EH (cell line): ENCODE measurements at places on chromosomes 5 and 9.

GRCh38 chr9:14723301-14723700 is 768 bp upstream of the CER1 start:
- no peak for DNase-seq

- no peak for DNase-seq
Measured at GRCh38 chr9:117526674-117527073, 111.8 kb upstream of the ASTN2 start.

DNA sequence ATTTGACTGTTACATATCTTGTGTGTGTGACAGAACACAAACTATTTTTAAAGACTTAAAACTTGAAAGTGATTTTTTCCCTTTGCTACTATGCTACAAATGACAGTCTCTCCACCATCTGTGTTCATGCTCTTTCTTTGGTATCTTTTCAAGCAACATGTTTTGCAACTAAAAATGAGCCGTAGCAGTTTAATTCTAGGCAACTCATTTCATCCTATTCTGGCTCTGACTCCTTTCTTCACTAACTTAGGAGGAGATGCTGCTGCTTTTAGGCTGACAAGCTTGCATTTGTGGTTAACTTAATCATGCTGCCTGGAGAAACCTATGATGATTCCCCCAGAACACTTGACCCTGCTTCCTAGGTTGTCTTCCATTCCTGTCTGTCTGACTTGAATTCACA is 100.6 kb downstream of the HACD4 start:
- no peak for DNase-seq

DNA sequence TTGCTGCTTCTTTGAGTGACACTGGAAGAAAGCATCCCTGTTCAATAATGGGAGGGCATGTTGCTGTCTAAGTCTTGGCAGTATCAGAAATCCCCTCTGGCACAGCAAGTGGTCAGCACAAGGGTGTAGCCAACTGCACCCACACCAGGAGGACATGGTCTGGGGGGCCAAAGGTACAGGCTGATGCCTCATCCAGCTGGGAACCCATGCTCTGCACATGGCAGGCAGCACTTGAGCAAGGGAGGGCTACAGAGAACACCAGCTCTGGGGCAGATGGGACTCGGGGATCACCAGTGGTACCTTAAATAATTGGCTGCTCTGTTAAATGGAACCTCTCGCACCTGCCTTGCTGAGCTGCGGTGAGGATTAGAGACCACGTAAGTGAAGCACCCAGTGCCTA is 265.2 kb downstream of the SYK start:
- DNase-seq: no peak

GRCh38 chr5:11757661-11758060 is 146.6 kb downstream of the CTNND2 start:
- DNase-seq: no peak

DNA sequence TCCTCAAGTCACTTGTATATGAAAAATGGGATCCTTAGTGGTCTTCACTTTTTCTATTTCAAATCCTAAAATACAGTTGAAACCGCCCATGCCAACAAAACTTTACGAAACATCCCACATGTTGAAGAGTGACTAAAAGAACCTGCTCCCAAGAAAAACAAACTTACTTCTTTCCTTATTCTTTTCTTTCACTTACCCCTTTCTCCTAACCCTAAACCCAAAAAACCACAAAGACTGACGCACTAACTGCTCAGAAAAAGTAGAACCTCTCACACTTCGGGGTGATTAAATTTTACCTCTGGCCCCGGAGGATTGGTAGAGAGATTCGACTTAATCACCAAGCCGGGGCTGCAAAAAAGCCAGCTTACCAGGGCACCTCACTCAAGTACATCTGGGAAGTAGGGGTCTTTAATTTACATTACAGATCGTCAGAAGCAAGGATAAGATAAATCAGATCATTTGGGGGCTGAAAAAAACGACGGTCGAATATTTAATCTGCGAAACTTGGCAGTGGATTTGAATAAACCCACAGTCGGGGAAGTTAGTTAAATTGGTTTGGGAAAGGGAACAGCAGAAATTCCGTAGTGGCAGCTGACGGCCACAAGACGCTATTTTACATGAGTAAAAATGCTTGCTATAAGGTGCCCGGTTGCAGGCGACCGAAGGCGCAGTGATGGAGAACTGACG is 1.3 kb downstream of the CDO1 start:
- DNase-seq: peak; percentile 5

DNA sequence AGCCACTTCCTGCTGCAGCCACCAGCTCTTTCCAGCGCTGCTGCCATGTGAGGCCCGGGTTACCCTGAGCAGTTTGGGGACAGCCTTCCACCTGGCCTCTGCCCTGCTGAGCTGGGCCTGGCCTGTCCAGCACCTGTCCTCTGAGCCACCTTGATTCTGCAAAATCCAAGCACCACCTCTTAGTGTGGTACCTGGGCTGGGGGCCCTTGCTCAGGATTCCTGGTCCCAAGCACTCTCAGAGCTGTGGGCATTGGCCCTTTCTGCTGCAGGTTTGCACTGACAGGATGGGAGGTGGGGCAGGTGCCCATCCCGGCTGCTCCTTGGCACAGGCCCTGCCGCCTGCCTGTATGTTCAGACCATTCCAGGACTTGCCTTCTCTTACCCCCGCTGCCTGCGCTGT is 309.2 kb upstream of the IRX4 start:
- no peak for DNase-seq

DNA sequence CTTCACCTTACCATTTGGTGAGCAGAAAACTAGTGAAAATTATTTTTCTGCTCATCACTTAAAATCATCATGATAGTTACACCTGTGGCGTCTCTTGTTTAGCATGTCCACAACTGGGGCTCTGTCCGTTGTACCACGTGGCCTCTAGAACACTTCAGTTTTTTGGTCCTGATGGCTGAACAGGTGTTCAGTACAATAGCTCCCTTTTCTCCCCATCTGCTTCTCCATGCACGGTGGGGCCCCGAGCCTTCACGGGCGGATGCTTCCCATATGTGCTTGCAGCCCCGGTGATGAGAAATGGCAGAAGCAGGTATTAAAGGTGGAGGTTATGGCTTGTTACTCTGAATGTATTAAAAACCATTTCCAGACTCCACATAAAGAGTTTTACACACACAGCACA is 304.1 kb downstream of the CWC27 start:
- DNase-seq: no peak

- DNase-seq: peak; percentile 98
Measured at GRCh38 chr5:115366223-115366622, 69.8 kb upstream of the CCDC112 start.

DNA sequence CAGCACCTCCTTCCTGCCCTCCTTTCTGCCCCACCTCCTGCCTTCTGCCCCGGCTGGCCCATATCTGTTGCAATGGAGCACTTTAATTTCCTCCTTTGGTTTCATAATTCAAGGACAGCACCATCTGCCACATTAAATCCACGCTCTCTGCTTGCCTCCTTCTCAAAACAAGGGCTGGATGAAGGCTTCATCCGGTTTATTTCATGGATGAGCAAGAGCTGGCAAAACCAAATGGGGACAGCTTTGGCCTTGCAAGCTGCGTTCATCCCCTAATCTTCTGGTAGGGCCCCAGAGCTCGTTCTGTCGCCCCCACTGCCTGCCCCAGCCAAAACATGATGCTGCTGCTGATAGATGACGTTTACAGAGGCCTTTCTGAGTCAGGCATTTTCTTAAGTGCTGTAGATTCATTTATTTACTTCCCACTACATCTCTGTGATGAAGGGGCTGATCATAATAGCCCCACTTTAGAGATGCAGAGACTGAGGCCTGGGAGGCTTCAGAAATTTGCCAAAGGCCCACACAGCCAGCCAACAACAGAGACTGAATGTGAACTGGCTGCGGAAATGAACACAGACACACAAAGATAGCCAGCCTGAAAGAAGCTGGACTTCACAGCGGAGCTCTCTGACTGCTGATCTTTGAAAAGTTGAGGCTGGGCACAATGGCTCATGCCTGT is 115.6 kb upstream of the CPEB4 start:
- DNase-seq: no peak

DNA sequence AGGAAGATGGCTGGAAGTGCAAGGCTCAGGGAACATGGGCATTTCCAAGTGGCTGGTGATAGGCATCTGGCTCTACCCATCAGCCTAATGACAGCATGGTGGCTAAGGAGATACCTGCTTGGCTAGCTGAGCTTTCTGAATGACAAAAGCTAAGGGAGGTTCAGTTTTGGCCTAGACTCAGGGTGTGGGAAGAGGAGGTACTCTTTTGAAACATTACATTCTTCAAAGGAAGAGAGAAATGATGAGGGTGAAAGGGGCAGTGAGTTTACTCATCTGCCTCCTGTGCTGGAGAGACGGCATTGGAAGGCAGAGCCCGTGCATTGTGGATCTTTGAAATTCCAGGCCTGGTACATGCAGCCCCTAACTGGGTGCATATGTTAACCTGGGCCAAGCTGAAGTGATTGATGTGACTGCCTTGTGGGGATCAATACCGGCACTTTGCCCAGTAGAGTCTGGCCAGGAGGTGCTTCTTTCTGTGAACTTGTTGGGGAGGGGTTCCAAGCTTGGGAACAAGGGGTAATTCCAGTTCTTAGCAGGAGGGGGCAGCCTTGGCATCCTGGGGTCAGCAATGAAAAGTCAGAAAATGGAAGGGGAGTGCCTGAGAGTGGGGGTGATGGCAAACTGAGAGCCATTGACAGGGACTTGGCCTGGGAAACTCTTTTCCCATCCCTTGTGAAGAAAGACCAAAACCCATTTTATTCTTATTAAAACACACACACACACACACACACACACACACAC is 108.6 kb downstream of the ACER2 start:
- no peak for DNase-seq

- DNase-seq: peak; percentile 61
Measured at GRCh38 chr5:146426853-146427618, 20.1 kb upstream of the TCERG1 start.

- no peak for DNase-seq
Measured at GRCh38 chr5:158223054-158223600, 364.2 kb upstream of the CLINT1 start.

DNA sequence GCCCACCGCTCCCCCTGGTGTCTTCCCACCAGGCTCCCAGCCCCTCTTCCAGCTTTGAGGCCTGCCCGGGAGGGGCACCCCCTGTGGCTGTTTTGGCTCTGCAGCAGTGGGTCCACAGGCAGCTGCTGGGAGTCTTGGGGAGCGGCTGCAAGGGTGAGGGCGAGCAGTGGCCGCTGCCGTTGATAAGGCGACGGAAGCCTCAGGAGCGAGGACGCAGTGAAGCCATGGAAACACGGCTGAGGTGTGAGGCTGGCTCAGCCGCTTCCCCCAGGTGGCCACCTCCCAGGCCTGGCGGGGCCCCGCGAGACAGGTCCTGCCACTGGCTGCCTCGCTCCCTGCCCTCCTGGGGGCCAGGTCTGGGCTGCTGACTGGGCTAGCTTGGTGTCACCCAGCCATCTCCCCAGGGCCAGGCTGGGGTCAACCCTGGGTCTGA is 41.5 kb downstream of the CXXC5 start:
- DNase-seq: no peak

- no peak for DNase-seq
Measured at GRCh38 chr5:94309141-94309540, 309.3 kb downstream of the KIAA0825 start.

DNA sequence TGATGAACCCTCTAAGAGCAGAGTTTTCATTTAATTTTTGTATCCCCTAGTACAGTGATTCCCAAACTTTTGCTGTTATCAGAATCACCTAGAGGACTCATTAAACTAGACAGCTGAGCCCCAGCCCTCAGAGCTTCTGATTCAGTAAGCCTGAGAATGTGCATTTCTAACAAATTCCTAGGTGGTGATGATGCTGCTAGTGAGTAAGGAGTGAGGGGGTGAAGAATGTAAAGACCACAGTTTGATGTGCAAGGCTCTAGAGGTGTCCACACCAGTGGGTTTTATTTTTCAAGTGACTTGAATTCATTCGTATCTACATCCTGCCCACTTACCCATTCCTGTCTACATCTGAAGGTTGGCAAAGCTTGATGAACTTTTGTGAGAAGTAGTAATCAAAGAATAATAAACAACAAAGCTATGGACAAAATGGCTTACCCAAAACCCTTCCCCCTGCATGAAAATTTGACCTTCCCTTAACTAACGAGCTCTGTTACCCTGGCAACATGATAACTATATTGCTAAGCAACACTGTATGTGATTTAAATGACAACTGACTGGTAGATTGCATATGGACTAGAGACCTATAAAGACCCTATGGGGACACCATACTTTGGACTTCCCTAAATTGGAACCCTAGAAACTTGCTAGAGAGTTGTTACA is 35.2 kb downstream of the DTWD2 start:
- DNase-seq: peak; percentile 10

GRCh38 chr5:142767911-142768310 is 2.3 kb upstream of the ARHGAP26 start:
- DNase-seq: no peak

DNA sequence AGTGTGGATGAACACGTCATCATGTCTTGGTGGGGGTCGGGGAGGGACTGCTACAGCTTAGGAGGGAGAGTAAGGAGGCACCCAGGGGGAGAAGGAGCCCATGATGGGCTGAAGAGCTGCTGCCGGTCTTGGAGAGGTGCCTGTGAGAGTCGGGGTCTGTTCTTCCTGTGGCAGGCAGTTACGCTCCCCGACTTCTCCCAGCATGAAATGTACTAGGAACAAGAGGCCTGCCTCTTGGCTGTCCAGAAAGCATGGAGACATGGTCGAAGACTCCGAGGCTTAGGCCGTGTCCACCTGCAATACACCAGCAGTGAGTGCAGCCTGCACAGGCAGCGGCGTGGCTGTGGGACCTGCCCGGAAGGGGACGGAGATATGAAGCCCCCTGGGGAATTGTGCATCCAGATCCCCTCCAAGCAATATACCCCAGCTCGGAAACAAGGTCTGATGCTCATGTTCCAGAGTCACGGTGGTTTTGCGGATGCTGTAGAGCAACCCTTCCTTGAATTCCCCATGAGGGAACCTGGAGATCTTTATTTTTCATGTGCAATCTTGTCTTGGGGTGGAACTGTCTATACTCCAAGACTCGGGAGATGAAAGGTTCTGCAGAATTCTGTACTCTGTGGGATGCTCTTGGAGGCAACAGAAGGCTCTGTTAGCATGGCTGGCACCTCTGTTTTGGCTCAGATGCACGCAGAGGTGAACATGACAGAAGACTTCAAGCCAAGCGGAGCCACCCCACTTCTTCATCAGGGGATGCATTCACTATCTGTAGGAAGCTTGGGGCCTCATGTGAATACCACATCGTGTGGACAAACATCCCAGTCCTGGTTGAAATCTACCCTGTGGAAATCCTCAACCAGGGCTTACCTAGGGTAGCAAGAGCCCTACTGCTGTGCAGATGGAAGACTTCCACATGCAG is 374.9 kb upstream of the IRX4 start:
- no peak for DNase-seq

- no peak for DNase-seq
Measured at GRCh38 chr9:93161786-93162562, 22.0 kb upstream of the WNK2 start.

- no peak for DNase-seq
Measured at GRCh38 chr9:26426551-26427131, 466.0 kb downstream of the CAAP1 start.

DNA sequence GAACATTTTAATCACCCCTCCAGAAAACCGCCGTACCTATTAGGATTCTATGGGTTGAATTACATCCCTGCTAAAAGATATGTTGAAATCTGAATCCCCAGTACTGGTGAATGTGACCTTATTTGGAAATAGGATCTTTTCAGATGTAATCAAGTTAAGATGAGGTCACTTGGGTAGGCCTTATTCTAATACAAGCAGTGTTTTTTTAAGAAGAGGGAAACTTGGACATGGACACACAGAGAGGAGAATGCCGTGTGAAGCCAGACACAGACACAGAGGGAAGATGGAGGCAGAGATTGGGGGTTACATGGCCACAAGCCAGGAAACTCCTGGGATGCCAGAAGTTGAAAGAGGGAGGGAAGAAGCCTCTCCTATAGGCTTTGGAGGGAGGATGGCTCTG is 183.5 kb downstream of the GNA14 start:
- peak; percentile 50 for DNase-seq

GRCh38 chr9:27633764-27634163 is 60.5 kb upstream of the C9orf72 start:
- no peak for DNase-seq
